Left renal cortex interstitium (tissue), 4 donors: ENCODE measurements at places on chromosomes 16 and 17.

GRCh38 chr17:15236281-15237105 is 28.6 kb downstream of the PMP22 start:
- no peak for DNase-seq

- DNase-seq, result no peak
Observed at GRCh38 chr16:84583995-84584394, 33.9 kb downstream of the COTL1 start.

DNA sequence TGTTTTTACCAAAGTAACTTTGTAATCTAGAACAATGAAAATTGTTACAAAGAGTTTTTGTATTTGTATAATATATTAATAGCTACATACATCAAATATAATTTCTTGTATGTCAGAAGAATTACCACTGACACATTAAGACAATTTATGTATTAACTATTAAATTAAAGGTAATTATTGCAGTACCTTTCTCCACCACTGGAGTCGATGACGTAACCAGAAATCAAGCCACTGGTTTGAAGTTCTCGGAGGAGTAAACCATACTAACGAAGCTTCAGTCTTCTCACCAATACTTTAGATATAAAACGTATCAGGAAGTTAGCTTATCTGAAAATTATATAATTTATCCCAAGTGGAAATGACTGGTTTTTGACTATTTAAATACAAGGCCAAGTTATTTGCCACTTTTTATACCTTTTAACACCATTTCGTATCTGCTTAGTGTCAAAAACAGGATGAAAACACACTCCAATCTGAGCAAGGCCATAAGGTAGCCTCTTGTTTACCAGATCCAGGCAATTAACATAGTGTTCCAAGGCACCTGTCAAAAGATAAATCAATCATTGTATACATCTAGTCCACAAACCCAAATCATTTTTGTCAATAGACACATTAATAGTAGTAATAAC is 4.3 kb downstream of the POLG2 start:
- no peak for DNase-seq

DNA sequence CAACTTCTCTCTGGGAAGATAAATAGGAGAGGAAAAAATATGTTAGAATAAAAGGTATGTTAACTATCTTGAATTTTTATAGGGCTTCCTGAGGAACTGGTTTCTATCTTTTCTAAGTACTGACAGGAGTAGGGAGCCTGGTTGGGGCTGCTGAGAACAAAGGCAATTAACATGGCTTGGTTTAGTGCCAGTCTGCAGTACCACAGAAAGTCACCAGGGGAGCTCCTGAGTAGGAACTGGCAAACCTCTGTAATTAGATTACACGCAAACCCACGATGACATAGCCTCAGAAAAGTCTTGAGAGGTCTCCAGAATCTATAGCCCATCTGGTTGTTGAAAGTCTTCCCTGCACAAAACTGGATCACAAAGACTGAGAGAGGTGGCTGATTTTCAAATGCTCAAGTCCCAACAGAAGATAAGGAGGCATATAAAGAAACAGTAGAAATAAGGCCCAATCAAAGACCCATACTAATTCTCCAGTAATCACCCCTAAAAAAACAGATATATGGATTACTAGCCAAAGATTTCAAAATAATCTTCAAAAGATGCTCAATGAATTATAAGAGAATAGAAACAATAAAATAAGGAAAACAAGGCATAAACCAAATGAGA is 11.7 kb upstream of the CNTNAP4 start:
- no peak for DNase-seq

- DNase-seq, result no peak
Observed at GRCh38 chr17:39812466-39812865, 51.6 kb downstream of the IKZF3 start.

GRCh38 chr16:83005653-83006160 is 378.9 kb downstream of the CDH13 start:
- no peak for DNase-seq

- DNase-seq, result no peak
Observed at GRCh38 chr17:43615330-43616028, 46.2 kb downstream of the MEOX1 start.

DNA sequence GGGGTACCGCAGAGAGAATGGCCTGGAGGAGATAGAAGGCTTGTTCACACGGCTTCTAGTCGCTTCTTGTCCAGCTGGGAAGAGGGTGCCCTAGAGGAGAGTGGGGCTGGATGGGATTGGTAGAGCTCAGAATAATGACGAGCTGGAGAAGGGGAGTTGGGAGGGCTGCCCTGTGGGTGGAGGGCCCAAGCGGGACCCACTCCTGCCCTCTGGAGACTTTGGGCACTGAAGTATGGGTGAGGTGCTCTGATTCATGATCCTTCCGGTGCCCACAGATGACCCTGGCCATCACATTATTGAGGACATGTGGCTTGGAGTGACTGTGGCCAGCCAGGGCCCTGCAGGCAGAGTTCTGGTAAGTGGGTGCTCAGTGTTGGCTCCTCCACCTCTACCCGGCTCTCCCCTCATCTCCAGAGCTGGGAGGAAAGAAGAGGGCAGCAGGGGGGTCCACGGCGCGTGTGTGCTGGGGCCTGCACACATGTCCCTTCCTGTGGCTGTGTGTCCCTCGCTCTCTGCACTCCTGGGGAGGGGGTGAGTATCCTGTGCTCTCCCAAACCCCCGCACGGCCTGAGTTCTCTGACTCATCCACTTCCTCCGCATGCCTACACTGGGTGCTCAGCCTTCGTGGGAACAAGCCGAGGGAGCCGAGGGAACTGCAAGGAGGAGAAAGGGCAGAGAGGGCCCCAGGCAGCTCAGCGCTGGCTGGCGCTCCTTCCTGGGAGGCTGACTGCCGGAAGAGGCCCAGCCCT is 8.5 kb downstream of the ITGA3 start:
- no peak for DNase-seq

DNA sequence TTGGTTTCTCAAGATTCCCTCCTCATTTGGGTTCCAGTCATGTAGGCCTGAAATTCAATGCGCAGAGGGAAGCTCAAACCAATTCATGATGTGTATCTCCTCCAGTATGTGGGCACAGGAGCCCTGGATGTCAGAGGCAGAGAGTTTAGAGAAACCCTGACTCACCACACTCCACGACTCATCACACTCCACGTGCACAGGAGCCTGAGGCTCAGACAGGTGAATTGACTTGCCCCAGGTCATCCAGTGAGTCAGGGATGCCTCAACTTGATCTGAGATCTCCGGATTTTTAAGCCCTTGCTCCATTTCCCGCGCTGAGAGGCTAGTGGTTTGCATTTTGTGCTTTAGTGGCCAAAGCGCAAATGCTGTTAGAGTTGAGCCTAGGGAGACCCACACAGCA is 183.9 kb downstream of the HAPSTR1 start:
- DNase-seq, result no peak

- DNase-seq, result no peak
Observed at GRCh38 chr17:39687101-39687545, 734 bp downstream of the PGAP3 start.

- no peak for DNase-seq
Observed at GRCh38 chr16:89482150-89482816, 8.1 kb downstream of the ANKRD11 start.

DNA sequence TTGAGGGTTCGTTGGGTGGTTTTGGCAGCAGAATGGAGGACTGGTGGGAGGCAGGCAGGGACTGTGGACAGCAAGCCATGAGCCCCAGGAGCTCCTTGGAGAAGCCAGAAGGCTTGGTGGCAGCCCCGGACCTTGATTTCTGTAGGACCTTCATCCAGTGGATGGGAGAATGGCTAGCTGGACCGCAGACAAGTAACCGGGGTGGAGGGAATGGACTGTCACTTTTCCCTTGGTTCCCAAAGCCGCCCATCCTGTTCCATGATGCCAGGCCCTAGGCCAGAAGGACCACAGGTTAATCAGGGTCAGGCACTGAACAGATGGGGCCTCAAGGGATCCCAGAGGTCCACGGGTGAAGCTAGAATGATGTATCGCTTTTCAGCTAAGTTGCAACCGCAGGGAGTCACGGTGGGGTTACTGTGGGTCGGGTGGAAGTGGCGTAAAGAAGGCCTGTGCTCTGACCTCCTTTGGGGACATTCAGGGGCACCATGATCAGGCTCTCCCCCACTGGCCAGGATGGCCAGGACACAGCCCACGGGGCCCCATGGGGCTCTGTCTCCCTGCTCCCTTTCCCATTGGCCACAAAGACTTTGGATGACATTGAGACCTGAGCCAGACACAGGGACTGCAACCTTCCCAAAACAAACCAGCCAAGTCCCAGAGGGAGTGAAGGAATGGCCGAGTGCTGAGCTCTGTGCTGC is 66.9 kb upstream of the MRTFB start:
- no peak for DNase-seq

DNA sequence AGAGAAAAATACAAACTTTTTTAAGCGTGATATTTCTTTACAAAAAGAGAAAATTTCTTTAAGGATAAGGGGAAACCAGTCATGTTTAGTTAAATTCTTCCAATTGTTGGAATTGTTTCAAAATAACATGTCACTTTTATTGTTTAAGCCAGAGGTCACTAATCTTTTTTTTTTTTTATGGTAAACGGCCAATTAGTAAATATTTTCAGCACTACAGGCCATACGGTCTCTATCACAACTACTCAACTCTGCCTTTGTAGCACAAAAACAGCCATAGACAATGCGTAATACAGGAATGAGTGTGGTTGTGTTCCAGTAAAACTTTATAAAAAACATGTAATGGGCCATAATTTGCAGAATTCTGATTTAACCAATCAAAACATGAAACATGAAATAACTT is 401.4 kb downstream of the GRIN2A start:
- DNase-seq, result no peak

GRCh38 chr17:67132366-67132765 is 88.0 kb downstream of the CACNG1 start:
- DNase-seq, result no peak
